ENCODE measurements at places on chromosomes 11 and 22.

GRCh38 chr11:2826679-2827056 lies 58.9 kb downstream of the CDKN1C start:
- DNase-seq: no peak

DNA sequence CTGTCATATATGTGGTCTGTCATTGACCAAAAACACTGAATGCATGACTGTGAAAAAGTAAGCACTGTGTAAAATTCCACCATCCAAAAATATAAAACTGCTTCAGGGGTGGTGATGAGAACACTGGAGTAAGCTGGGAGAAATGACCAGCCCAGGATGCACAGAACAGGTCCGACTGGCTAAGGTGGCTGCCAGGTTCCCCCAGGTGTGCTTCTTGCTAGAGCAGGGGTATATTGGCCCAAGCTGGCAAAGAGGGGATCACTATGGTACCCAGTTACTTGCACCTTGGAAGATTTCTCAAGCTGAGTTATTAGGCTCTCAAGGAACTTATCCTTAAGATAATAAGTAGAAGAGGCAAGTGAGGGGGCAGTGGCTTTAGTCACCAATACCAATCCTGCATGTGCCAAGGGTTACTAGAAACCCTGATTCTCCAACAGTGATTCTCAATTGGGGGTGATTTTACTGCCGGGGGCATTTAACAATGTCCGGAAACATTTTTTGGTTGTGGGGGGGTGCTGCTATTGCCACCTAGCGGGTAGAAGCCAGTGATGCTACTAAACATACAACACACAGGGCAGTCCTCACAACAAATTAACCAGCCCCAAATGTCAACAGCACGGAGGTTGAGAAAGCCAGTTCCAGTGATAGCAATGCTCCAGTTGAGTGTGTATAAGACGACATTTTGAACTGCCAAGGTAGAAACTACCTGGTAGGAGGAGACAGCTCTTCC lies 15.7 kb downstream of the SNU13 start:
- peak; percentile 53 for DNase-seq

DNA sequence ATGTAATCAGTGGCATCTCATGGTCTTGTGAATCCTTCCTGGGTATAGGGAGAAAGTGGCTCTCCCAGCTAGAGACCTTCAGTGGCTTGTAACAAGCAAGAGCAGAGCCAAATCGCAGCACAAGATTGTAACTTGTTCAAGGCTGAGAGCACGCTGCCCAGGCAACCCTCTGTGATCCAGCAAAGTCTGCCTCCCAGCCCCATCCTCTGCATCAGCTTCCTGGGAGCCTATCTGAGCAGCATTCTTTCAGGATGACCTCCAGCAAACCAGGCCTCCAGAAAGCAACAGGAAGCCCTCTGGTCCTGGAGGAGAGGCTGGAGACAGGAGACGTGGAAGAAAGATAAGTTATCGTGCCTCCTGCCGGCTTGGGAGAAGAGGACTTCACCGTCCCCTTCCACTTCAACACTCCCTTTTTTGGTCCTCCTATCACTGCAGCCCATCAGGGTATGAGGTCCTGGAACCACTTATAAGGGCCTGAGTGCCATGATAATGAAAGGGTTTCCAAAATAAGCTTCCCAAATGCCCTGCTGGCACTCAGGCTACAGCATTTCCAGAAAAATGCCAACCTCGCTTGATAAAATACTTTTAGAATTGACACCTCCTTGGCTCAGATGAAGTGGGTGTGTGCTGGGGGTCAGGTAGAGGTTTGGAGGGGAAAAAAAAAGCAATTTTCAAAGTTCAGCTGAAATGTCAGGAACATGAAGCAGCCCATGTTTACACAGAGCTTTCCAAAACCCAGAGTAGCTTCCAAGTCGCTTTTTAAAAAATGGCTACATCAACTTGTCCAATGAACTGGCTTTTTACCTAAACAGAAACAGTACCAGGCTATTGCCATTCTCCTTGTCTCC lies 80.2 kb downstream of the PLEKHA7 start:
- no peak for DNase-seq

- DNase-seq: no peak
These were observed 76.7 kb downstream of the KIAA1671 start for GRCh38 chr22:25029181-25029580.

DNA sequence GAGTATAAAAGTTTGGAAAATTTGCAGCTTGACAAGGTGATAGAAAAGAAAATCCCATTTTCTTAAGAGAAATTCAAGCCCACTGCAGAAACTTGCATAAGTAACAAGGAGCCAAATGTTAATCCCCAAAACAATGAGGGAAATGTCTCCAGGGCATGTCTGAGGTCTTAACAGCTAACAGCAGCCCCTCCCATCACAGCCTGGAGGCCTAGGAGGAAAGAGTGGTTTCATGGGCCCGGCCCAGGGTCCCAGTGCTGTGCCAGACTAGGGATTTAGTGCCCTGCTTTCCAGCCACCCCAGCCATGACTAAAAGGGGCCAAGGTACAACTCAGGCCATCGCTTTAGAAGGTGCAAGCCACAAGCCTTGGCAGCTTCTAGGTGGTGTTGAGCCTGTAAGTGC lies 123.7 kb upstream of the TRPC6 start:
- DNase-seq: no peak

- peak; percentile 3 for DNase-seq
These were observed 30.5 kb downstream of the RRM1 start for GRCh38 chr11:4125141-4125540.

- peak; percentile 50 for DNase-seq
These were observed at the start of gene RAB3IL1 for GRCh38 chr11:61917334-61918109. TSS of gene RAB3IL1 (minus strand) at chr11:61917566. CDS start at chr11:61917367, 199 bp downstream.

GRCh38 chr11:43549624-43550023 lies 130.9 kb upstream of the HSD17B12 start:
- no peak for DNase-seq

DNA sequence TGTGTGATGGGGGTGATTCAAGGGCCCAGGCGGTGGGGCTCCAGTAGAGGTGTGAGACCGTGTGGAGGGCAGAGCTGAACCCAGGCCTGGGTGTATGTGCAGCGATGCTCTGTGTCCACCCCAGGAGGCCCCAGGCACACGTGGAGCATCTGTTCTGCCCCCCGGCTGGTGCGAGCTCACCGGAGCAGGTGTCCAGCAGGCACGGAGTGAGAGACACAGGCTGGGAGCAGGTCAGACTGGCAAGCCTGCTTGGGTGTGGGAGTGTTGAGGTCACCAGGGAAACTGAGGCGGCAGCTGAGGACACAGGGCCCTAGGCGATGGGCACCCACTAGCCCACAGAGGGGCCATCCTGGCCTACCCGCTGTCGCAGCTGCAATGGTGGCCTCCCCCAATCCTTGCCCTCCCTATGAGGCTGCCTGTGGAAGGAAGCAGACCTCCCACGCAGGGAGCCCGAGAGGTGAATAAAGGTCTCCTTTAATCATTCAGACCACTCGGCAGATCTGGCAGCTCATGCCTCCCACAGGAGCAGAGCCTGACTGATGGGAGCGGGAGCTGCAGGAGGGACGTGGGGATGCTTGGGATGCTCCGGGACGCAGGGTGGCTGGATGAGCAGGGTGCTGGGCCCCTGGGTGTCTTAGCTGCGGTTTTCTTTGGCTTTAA lies 1165.1 kb downstream of the BRD1 start:
- no peak for DNase-seq

DNA sequence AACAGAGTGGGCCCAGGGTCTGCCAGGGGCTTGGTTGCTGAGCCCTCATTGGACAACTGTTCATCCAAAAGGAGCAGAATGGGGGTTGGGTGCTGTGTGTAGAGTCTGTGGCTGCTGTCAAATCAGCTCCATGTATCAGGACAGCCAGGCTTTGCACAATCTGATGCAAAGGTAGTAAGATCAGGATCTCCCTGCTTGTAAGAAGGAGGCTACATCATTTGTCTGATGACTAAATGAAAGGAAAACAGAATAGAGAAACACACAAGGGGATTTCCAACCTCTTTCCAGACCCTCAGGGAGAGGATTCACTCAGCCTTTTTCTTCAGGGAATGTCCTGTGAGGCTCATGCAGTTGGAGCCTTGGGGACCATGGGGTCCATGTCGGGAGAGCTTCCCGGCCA lies 7.2 kb downstream of the MICAL2 start:
- DNase-seq: no peak

GRCh38 chr11:2027708-2028107 lies 30.1 kb upstream of the H19 start:
- DNase-seq: no peak

DNA sequence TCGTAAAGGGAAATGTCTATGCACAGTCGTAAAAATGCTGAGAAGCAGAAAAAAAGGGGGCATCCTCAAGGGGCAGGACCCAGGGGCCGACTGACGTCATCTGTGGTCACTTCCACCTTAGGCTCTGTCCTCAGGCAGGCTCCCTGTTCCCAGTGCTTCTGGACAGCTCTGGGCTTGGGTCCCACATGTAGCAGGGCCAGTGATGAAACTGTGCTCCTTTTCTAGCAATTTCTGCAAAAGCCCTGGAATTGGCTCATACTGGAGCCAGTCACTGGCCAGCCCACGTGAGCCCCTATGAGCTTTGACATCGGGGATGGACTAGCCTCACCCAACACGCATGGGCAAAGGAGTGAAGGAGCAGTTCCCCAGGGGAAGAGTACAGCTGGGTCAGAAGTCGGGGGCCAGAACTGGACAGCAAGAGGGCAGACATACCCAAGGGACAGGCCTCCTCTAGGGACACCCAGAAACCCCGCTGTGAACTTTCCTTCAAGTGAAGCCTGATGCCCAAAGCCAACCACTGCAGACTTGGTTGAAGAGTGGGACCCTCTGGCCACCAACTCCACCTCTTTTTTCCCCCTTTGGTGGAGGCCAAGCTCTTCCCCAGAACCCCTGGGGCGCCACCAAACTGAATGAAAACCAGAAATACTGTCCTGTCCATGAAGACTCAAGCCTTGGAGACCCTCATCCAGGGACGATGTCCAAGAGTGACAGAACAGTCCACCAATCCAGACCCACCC lies 1349.0 kb downstream of the BRD1 start:
- no peak for DNase-seq

- peak; percentile 90 for DNase-seq
These were observed 10.9 kb upstream of the MFNG start for GRCh38 chr22:37497062-37497599.

- no peak for DNase-seq
These were observed 62.9 kb downstream of the CRYBB2 start for GRCh38 chr22:25282346-25282670.

DNA sequence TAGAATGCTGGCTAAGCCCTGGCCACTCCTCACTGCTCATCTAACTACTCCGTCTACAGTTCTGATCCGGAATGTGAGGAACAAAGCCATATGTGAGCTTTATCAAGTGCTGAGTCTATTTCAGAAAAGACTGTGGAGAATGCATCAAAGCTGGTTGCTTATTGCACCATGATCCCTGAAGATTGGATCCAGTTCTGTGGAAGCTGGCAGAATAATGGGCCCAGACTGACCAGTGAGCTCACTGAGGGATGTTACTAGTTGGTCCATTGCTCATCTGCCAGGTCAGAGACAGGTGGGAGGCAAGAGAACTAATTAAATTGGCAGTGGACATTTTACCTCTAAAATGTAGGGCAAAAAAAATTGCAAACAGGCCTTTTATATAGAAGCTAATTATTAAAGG lies 681.3 kb downstream of the NTM start:
- peak; percentile 33 for DNase-seq

DNA sequence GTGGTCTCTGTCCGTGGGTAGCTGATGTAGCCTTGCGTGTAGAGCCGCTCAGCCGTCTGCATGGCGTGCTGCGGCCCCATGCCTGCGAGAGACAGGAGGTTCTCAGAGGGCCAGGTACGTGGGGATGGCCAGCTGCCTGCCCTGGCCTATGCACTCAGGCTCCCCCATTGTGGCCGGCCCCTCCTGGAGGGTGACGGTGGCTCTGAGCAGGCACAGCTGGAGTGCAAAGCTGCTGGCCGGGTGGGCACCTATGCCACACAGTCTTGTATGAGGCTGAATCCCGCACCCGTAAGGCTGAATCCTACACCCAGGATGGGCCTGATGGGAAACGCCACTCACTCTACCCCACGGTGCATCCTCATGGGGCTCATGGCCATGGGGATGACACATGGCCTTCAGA lies 11.6 kb upstream of the PPM1F start:
- no peak for DNase-seq

- DNase-seq: peak; percentile 49
These were observed 1102.6 kb downstream of the DLG2 start for GRCh38 chr11:84524422-84525051.

DNA sequence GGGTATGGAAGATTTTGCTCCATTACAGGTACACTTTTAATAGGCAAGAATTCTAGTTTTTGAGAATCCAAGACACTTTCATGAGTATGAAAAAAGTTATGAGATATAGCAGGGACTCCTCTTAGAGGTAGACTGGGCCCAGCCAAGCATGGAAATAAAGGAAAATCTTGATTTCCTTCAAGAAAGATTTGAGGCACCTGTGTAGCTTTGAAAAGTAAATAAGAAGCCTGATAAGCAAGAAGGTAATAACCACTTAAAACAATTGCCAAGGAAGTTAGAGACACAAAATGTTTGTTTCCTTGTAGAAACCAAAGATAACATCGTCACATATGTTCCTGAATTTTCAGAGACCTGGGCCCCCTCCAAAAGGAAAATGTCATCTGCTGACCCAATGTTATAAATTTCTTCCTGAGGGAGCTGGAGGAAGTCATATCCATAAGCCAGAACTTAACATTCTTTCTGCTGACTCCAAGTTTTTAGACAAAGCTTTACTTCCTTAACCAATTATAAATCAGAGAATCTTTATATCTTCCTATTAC lies 314.5 kb upstream of the ANO3 start:
- no peak for DNase-seq

DNA sequence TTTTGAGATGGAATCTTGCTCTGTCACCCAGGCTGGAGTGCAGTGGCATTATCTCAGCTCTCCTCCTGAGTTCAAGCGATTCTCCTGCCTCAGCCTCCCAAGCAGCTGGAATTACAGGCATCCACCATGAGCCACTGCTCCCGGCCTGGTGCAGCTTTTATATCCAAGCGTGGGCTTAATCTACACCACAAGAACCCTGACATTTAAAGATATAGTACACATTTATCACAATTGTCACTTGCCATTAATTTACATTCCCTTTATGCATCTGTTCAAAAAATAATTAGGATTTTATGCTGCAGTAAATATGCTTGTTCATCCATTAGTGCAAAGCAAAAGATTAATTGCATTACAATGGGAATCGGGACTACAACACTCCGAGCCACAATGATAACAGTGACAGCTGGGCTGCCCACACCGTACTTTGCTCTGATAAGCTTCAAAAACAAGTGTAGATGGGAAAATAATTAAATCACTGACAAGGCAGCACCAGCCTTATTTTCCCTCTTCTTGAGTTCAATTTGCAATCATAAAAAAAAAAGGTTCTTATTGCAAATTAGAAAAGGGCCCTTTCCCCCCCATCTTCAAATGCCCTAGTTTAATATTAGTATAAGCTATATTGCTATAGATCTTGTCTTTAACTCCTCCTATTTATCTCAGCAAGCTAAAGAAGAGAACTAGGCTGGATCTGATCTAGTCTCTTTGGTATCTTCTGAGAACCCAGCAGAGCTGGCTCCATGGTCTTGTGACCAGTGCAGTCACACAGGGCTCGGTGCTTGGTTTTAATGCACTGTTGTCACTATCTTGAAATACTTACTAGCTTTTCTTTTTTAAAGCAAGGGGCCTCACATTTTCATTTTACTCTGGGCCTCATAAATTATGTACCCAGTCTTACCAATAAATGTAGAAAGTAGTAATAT lies 206.2 kb upstream of the LRRC4C start:
- no peak for DNase-seq

- no peak for DNase-seq
These were observed 422 bp downstream of the DENND6B start for GRCh38 chr22:50326225-50326955.

- no peak for DNase-seq
These were observed 17.2 kb downstream of the PPFIBP2 start for GRCh38 chr11:7531011-7531410.
